ENCODE measurements at places on chromosomes 3 and 15.

GRCh38 chr3:141544697-141545096 is 57.9 kb downstream of the RASA2 start:
- DNase-seq = no peak

DNA sequence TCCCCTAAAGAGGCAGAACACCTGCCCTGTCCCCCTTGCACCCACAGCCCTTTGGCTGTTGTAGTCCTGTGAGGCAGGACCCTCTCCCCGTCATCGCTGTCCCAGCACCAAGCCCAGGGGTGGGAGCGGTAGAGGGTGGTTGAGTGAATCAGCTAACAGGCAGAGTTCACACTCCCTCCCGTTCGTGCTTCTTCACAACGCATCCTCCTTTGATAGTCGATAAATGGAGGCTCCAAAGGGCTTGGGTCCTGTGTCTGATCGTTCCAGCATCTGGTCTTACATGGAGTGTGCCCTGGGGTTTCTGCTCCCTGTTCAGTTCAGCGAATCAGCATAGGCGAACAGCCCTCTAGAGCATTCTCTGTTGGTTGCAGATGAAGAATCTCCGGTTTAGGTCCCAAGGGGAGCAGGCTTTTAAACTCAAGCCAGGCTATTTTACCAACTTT is 820 bp upstream of the HMCES start:
- DNase-seq = no peak

DNA sequence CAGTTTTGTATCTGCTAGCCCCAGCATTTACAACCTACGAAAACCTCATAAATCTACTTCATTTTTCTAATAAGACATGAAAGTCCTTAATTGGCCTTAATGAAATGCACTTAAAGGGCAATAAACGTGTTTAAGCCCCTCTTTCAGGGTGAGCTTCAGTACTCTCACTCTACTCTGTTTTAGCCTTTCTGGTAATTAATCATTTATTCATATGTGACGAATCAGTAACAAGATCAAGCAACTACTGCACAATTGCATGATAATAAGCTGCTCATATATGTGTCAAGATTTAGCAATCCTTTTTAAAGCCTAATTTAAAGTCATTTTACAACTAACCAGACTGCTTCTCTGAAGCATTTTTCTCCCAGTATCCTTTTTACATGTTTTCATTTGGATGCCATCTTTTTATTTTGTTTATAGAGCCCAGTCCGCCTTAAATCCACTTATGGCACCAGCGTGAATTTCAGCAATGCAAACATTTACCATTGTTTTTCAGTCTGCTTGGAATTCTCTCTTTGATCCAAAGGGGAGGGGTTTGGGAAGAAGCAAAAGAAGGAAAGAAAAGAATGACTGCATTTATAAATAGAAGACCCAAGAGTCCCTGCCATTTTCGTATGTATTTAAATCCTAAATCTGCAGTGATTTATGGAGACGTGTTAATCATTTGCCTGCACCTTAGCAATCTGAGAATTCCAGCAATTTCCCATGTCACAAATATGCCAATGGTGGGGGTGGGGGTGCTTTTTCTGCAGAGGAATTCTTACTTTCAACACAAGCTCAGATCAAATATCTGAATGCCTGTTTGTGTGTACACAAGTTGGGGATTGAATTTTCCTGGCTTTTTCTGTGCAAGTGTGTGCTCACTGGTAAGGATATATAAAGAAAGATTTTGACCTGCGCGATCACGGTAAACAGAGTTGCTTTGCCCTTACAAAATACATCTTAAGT is 230.8 kb upstream of the TBC1D5 start:
- DNase-seq = no peak

GRCh38 chr3:157030712-157031111 is 129.2 kb downstream of the CCNL1 start:
- DNase-seq = no peak

DNA sequence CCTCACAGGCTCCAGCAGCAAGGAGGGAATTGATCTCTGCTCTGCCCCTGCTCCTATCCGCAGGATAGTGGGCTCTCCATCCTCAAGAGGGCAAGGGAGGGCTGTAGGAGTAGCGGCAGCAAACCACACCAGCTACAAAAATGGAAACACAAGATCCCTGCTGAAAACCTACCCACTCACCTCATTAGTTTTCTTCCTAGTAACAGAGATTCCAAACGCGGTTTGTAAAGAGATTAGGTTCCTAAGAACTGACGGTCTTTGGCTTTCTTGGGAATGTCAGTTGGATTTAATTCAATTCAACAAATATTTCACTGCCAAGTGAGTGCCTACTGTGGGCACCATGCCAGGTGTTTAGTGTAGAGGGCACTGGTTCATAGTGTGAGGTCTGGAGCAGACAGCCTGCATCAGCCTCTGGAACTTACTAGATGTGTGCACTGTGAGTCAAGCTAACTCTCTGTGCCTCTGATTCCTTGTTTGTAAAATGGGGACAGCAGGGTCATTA is 84.7 kb downstream of the MRPL46 start:
- DNase-seq = no peak
